Activated naive CD8-positive, alpha-beta T cell treated with anti-CD3 and anti-CD28 coated beads, Interleukin-2, amount 50 U/mL, for 24 hours (primary cell): ENCODE measurements at places on chromosomes 7 and 10.

GRCh38 chr10:89853781-89854191 is 152.4 kb downstream of the KIF20B start:
- DNase-seq, result no peak

DNA sequence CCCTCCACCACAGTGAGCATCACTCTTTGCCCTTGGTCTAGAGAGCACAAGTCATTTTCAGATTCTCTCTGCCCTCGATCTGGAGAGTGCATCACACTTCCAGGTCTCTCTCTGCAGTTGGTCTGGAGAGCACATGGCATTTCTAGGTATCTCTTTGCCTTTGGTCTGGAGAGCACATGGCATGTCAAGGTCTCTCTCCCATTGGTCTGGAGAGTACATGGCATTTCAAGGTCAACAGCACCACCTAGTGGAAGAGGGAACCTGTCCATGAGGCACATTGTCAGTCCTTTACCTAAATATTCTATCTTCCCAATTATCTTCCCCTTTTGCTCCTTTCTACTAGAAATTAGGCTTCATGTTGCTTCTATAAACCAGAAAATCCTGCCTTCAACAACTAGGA is 1139.4 kb downstream of the XPNPEP1 start:
- peak; percentile 22 for DNase-seq

- DNase-seq, result no peak
Observed at GRCh38 chr7:136914016-136914415, 45.6 kb downstream of the CHRM2 start.

- DNase-seq, result no peak
Observed at GRCh38 chr10:101131962-101132635, 999 bp downstream of the TLX1 start.
